ENCODE measurements at places on chromosomes 1 and 21.

- DNase-seq = no peak
Measured at GRCh38 chr1:3399732-3400131, 54.7 kb upstream of the ARHGEF16 start.

DNA sequence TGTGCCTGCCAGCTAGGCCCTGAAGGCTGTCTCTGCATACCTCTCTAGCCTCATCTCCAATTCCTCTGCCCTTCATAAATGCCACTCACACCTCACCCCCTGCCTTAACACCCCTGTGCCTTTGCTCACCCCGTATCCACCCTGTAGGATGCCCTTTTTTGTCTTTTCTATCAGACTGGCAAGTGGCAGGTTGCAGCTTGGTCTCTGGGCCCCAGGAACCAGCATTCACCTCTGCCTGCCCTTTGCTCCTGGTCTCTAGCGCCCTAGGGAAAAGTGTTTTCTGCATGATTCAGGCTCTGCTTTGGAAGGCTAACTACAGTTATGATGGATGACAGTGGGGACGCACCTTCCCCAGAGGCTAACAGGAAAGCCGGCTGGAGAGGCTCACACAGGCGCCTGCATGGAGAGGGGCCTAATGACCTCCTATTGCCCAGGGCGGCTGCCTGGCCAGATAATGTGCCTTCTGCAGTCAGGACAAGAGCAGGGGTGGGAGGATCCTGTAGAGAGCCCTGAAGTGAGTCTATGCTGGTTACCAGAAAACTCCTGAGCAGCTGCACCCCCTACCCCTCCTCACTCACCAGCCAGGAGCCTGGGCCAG is 11.2 kb downstream of the KANK4 start:
- no peak for DNase-seq

- no peak for DNase-seq
Measured at GRCh38 chr1:162552684-162553252, 8.8 kb upstream of the UAP1 start.

GRCh38 chr1:61450872-61451571 is 273.9 kb downstream of the TM2D1 start:
- no peak for DNase-seq

DNA sequence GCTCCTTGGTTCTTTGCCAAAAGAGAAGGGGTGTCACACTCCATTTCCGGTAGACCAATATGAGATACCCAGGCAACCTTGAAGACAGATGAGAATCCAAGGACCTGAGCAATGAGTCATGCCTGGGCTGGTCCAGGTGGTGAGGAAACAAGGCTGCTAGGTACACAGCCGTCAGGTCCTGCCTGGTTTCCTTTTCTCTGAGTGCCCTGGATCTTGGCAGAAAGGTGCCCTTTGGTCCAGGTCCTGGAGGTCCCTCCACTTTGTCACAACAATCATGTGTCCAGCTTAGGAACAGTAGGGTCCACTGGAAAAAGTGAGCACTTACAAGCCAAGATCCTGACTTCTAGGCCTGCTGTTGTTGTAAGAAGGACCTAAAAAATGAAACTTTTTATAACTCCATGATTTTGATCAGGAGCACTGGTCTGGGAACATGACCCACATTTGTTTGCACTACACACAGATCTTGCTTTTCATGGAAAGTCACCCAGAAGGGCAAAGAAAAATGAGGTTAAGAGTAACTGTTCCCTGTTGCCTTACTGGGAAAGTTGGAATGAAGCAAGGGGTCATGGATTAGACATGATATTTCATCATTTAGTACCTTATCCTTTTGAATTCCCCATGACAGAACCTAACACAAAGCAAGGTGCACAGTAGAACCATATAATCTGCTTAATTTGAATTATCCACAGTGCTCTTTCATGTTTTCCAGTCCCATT is 94.7 kb downstream of the PAPPA2 start:
- no peak for DNase-seq
